ENCODE measurements at places on chromosomes 7 and 10.

GRCh38 chr7:114660126-114660486 is 245.5 kb downstream of the FOXP2 start:
- DNase-seq: no peak

GRCh38 chr10:30116041-30116491 is 56.7 kb upstream of the JCAD start:
- no peak for DNase-seq

DNA sequence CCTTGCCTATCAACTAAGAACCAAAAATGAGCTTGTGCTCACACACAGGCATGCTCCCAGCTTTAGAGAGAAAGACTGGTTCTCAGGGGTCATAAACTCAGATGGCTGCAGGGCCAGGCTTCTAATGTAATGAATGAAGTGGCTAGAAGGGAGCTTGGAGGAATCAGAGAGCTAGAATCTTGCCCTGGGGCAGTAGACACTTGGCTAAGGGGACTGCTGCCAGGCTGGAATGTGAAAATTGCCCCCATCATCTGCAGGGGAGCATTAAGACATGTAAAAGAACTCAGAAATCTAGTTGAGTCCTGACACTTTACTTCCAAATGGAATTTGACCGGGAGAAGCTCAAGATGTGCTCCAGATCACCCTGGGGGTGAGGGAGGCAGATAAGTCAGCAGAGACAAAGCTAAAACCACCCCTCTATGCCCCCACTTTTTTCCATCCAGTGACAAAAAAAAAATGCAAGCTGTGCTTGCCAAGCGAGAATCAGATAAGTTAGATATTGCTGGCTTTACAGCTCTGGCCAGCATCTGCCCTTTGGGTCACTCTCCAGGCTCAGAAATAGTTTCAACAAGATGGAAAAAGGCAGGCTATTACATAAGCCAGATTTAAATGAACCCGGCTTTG is 2.3 kb upstream of the SLC16A9 start:
- DNase-seq: no peak

DNA sequence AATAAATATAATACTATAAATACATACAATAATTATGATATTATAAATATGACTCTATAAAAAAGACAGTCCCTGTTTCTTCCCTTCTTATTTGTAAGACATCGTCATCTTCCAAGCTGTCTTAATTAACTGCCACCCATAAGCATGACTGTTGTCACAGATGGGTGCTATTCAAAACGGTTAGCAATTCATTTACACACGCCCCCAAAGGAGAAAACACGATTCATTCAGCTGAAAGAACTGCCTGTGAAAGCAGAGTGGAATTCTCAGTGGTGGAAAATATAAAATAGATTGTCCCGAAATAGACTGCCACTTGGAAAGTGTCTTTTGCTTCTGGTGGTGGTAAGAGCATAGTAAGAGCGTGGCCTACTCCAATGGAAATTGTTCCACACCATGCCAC is 48.9 kb upstream of the ELMO1 start:
- DNase-seq: no peak

DNA sequence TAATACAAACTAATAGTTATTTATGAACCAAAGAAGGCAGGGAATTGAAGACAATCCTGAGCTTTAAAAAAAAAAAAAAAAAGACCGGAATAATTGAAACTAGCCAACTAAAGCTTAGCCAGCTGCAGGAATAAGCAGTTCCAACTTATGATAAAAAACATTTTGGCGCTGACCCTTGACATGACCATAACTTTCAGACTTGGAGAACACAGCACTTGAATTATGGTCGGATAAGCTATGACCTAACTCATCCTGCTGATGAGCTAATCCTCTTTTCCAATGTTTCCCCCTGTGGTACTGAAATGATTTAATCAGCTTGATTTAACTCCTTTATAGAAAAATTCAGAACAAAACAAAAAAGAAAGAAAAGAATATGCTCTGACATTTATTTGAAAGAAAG is 181.8 kb downstream of the DGKB start:
- no peak for DNase-seq

DNA sequence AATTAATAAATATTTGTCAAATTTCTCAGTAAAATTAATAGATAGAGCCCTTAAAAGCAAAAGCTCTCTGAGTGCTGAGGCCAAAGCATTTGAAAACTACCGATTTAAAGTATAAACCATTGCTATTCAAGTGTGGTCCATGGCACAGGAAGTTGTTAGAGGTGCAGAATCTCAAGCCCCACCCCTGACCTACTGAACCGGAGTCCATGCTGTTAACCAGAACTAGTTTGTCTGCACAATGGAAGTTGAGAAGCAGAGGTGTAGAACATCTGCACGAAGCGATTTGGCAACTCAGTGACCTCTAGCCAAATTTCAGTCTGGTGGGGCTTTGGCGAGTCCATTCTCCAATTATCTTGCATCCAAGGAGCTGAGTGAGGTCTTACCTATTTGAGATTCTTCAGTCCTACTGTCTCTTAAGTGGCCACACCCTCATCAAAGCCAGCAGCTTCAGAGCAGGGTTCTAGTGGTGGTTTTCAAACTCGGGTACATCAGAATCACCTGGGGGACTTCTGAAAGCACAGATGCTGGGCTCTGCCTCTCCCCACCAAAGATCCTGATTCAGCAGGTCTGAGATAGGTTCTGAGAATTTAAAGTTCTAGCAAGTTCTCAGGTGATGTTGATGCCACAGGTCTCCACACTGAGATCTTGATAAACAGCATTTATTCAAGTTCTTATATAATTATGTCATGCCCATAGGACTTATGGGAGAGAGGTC is 96.8 kb upstream of the SAMD8 start:
- no peak for DNase-seq

DNA sequence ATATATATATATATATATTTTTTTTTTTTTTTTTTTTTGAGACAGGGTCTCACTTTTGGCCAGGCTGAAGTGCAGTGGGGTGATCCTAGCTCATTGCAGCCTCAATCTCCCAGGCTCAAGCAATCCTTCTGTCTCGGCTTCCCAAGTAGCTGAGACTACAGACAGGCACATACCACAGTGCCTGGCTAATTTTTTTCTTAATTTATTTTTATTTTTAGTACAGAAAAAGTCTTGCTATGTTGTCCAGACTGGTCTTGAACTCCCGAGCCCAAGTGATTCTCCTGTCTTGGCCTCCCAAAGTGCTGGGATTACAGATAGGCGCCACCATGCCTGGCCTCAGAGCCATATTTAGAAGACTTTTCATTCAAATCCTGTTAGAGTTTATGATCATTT is 79.6 kb downstream of the PRTFDC1 start:
- DNase-seq: no peak

DNA sequence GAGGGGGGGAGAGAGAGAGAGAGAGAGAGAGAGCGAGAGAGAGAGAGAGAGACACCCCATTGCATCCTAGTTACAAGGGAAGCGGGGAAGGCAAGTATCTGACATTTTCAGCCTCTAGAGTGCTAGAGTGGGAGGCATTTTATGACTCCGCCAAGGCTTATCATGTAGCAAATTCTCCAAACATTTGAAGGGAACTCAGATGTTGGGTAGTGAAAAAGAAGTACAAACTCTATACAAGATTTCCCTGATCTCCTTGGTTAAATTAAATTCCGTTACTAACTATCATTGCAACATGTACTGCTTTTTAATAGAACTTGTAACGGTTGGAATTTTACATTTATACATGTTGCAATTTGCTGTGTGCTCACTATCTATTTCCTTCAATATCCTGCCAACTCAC is 83.4 kb upstream of the FAM3C start:
- no peak for DNase-seq

DNA sequence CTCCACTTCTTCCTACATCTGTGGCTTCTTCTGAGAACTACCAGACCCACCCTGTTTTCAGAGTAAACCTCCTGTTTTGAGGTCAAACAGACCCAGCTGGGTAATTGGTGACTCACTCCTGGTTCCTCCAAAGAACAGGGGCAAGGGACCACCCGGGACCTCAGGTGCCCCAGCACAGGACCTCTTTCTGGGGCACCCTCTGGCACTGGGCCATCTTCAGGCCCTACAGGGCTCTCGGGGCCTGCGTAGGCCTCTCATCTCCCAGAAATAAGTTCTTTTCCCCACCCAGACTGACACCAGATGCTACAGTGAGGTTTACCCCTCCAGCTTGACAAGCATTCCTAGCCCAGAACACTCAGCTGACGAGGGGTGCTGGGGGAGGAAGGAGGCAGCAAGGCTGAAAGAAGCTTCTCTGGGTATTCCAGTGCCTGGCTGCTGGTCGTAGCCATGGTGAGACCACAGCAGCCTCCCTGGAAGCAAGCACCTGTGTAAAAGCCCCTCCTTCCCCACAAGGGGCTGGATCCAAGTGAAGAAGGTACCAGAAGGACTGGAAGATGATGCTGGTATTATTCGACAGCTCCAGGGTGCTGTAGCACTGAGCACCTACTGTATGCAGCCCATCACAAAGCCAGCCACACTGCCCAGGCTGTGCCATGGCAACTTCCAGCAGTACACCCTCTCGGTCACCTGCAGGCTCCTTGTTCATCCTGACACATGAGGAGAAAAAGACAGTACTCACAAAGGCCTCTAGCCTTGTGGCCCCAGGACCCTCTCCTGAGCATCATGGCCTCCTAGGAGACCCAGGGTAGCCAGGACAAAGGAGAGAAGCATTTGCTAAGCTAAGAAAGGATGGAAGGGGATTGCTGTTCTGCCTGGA is 47.4 kb downstream of the ALOX5 start:
- no peak for DNase-seq

- DNase-seq: no peak
Measured at GRCh38 chr7:110186334-110186733, 904.6 kb upstream of the LRRN3 start.

DNA sequence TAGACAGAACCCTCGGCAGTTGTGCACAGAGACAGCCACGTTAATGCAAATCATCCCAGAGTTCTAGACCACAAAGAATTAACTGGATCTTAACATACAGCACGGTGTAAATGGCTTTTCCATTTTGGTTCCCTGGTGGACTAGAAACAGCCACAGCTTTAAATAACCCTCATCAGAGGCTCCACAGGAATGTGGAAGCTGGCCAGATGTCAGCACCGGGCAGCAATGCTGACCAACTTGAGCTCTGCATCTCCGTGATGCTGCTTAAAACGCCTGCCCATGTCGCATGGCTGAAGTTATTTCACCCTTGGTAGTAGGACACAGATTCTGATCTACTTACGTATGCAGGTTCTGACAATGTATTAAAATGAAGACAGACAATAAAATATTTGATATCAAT is 24.5 kb downstream of the RSU1 start:
- peak; percentile 18 for DNase-seq

GRCh38 chr10:48215486-48216203 is 58.9 kb downstream of the FRMPD2 start:
- DNase-seq: peak; percentile 63

- DNase-seq: no peak
Measured at GRCh38 chr10:79230328-79230830, 116.9 kb upstream of the PPIF start.

DNA sequence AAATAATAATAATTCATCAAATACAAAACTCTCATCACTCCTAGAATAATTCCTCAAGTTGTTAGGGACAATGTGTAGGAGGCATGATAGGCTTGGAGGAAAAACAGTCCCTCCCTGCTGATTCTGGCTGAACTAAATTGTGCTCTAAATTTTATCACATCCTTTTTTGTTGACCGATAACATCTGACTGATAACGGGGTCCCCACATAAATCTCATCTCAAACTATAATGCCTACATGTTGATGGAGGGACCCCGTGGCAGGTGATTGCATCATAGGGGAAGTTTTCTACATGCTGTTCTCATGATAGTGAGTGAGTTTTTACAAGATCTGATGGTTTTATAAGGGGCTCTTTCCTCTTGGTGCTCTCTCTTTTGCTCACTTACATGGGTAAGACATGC is 1043.5 kb upstream of the SORCS1 start:
- no peak for DNase-seq

DNA sequence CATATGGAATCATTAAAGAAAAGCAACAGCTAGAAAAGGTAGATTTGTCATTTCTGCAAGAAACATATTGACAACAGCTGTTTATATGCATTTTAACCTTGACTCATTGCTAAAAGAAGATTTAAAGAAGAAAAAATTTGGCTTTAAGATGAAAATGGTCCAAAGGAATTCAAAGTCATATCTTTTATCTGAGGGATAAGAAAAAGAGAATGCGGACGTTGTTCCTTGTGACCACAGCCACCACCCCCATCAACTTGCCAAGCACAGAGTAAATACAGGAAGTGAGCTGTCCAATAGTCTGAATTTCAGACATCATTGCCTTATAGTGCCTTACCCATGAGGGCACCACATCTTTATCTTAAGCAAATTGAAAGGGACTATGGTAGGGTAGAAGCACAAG is 7.3 kb upstream of the CRPPA start:
- peak; percentile 61 for DNase-seq

- DNase-seq: no peak
Measured at GRCh38 chr10:78357141-78358063, 323.7 kb downstream of the RPS24 start.

DNA sequence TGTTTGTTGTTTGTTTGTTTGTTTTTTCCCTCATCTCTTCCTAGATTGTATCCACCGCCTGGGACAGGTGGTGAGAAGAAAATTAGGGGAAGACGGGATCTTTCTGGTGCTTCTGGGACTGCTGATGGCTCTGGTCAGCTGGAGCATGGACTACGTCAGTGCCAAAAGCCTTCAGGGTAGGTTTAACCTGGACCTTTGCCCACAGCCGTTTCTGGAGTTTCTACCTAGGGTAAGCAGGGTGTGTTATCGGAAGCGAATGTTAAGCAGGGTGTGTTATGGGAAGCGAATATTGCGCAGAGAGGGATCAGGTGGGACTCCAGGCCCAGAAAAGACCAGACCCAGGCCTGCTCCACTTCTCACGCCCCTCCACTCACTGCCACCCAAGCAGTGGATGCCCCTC is 4.7 kb downstream of the CLCN1 start:
- DNase-seq: no peak

GRCh38 chr7:111357691-111358090 is 204.6 kb downstream of the IMMP2L start:
- DNase-seq: no peak

- no peak for DNase-seq
Measured at GRCh38 chr10:60626037-60626436, 152.2 kb upstream of the CDK1 start.

DNA sequence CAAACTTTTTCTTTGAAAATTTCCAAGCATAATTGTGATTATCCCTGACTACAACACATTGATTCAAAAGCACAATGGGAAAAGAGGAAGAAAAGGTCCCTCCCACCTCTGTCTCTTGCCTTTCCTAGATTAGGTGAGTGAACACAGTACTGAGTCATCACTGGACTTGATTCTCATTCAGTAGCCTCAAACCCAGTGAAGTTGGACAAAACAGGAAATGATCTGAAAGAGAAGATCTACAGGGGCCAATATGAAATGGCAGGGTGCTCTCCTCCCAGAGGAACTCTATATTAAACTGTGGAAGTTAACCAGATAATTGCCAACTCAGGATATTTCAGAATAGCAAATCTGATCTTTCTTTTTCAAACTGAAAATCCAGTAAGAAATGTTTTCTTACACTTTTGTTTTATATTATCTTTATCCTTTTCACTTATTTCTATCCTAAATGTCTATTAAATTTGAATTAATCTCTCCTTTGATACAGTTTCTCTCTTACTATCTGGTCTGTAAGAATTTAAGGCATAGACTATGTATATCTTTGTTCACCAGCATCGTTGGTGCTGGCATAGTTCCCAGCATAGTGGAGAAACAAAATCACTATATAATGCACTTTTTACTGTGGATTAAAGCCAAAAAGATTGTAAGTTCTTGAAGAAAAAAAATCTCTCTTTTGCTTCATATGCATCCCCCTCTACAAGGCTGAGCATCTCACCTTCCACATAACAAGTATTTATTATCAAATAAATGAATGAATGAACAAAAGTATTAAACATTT is 41.4 kb upstream of the IKZF1 start:
- DNase-seq: no peak

GRCh38 chr10:132139526-132139925 is 47.2 kb upstream of the DPYSL4 start:
- no peak for DNase-seq

- DNase-seq: no peak
Measured at GRCh38 chr7:158816995-158817394, 12.3 kb downstream of the ESYT2 start.
